ENCODE measurements at places on chromosomes 12 and 14.

DNA sequence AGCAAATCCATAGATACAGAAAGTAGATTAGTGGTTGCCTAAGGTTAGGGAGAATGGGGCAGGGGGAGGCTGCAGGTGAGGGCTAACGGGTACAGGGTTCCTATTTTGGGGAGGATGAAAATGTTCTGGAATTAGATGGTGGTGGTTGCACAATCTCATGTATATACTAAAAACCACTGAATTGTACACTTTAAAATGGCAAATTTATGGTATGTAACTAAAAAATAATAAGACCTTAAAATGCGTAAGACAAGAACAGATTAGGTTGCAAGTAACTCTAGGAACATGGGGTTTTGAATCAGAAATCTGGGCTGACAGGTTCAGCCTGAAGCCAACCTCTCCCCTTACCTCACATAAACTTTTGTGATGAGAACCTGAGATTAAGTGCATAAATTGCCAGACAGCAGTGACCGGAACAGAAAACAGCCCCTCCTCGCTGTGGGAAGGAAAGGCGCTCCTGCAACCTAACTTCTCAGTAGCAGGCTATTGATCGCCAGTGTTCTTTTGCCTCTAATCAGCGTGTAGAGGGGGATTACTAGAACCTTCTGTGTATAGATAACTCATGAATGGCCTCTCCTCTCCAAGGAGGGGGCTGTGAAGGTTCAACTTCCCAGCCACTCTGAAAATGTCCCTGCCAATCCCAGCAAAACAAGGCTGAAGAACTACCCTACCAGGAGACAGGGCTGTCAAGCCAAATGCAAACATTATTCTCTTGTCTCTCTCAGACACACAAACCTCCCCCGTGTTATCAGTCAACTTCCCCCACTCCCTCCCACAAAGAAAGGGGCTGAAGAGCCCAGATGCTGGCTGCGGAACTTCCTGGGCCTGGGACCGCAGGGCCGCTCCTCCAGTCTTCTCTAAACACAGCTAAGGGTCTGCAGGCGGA is 1.9 kb downstream of the SSH1 start:
- DNase-seq, result no peak

GRCh38 chr12:86015026-86015425 is 140.9 kb downstream of the NTS start:
- no peak for DNase-seq

- no peak for DNase-seq
These were observed 58.8 kb upstream of the AP4S1 start for GRCh38 chr14:30966415-30967363.

DNA sequence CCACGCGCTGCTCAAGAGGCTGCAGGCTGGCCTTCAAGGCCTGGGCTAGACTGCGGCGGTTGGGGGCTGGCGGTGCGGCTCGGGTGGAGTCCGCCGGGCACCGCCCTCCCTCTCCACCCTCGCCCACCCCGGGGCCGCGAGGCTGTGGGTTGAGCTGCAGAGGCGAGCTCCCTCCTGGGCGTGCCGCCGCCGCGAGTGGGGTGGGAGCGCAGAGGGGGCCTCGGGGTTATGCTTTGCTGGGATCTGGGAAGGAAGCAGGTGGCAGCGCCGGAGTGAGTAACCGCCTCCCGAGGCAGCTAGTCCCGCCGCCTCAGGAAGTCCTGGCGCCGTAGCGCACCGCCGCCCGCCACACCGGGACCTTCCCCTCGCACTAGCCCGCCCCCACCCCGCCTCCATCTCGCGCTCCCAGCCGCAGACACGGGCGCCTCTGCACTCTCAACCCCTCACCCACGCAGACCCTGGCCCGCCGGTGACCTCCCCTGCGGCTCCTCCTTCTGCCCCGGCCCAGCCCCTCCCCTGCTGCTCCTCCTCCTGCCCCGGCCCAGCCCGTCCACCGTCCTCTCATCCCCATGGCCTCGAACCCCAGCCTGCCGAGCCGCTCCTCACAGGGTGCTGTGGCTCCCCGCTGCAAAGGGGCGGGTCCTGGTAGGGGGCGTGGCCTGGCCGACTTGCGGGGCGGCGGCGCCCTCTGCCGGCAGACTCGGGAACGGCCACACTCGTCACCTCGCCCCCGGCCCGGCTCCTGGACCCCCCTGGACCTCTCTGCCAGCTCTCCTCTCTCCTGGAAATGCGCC is 16.6 kb downstream of the TAMALIN start:
- DNase-seq, result peak; percentile 98

DNA sequence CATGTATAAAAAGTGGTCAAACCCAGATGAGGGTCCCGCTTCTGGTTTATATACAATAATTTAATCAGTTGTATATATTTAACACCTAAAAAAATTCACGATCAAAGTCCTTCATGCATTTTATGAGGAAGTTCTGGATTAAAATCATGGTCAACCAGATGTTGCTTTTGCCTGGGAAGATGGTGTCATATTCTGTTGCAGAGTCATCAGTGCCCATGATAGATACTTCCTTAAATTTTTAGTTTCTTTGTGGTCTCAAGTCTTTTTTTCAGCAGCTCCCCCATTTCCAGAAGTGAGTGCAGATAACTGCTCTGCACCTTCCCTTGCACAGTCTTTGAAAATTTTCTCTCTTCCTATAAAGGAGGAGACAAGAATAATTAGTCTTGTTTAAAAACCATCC is 16.1 kb downstream of the ERP29 start:
- no peak for DNase-seq

GRCh38 chr14:38824706-38825105 is 278.3 kb downstream of the SEC23A start:
- no peak for DNase-seq

DNA sequence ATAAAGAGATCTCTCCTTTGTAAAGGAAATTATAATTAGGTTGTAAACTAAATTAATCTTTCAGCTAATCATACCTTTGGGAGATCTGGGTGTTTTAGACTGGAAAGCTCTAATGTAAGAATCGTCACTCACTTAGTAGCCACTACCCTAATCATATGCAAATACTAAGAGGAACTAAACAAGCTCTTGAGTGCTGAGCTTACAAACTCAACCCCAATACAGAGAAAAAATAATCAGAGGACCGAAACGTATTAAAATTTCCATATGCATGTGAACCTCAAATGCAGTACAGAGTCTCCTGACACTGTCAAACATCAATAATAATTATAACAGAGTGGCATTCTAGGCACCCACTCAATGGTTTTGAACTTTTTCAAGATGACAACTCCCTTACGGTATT is 235.3 kb upstream of the FOXN3 start:
- DNase-seq, result no peak

DNA sequence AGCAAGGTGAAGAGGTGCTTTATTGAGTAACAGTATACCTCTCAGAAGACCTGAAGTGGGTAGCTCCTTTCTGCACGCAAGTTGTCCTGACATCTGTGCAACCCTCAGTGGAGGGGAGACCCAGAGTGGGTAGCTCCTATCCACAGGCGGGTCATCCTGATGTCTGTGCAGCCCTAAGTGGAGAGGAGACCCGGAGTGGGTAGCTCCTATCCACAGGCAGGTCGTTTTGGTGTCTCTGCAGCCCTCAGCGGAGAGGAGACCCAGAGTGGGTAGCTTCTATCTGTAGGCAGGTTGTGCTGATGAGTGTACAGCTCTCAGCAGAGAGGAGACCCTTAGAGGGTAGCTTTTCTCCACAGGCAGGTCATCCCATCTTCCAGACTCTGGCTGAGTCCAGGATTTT is 45.1 kb upstream of the PRPF39 start:
- no peak for DNase-seq
